ENCODE measurements at places on chromosomes 1 and 21.

- DNase-seq, result no peak
Measured at GRCh38 chr1:228117335-228117734, 8.2 kb upstream of the MRPL55 start.

DNA sequence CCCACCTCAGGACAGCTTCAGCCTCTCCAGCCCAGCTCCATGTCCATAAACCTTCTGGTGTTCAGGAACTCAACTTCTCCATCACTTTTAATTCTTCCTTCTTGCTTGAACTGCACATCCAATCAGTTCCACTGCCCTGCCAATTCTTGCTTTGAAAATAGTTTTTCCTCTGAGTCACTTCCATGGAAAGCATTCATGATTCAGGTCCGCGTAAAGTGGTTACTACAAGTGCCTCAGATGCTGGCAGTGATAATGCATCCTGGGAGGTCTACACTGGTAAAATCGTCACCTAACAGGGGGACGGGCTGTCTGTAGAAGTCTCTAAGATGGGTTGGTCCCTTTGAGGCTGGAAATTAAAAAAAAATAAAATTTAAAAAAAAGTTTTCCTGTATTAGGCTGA, 25.9 kb upstream of the RCAN1 start:
- peak; percentile 59 for DNase-seq

GRCh38 chr1:204806943-204807687, 63.5 kb upstream of the NFASC start:
- DNase-seq, result peak; percentile 44

DNA sequence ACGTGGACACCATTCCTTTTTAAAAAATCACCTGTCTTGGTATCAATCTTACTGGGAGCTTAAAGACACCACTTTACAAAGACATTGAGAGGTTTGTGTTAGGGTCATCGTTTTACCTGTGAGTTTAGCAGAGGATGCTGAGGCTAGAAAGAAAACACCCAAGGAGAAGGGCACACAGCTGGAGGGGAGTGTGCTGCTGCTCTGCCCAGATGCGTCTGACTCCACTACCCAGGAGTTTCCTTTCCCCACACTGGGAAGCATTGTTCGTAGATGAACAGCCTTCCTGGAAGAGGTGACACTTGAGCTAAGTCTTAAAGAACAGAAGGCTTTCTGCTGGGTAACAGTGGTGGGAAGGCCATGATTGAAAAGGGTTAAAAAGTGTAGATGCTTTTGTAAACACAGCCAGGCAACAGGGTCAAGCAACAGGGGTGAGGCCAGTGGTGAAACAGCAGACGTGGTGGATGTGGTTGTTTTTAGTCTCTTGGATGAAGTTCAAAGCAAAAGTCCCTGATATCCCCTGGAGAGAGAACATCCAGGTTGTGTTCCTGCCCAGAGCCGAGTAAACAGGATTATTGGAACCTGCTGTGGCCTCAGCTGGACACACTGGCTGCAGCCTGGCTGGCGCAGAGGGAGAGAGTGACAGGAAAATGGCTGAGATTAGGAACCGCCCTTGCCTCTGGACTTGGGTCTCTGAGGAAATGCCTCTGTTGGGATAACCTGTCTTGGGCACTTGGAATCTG, 198.6 kb upstream of the JUN start:
- DNase-seq, result peak; percentile 27

DNA sequence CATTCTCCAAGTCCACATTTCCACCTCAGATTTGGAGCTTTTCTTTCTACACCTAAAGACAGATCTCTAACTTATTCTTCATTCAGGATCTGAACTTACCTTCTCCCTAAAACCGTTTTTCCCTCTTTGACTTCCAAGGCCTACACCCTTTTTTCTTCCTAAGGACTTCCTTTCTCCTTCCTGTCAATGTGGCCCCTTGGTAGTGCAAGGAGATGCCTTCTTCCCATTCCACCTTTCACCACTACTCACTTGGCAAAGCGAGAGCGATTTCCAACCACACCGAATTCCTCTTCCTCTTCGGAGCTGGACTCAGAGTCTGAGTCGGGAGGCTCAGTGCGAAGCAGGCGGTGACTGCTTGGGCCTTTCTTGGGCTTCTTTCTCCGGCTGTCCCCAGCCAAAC, 1.3 kb downstream of the EFCAB14 start:
- no peak for DNase-seq

GRCh38 chr1:32388641-32389040, 5.6 kb downstream of the BSDC1 start:
- no peak for DNase-seq

DNA sequence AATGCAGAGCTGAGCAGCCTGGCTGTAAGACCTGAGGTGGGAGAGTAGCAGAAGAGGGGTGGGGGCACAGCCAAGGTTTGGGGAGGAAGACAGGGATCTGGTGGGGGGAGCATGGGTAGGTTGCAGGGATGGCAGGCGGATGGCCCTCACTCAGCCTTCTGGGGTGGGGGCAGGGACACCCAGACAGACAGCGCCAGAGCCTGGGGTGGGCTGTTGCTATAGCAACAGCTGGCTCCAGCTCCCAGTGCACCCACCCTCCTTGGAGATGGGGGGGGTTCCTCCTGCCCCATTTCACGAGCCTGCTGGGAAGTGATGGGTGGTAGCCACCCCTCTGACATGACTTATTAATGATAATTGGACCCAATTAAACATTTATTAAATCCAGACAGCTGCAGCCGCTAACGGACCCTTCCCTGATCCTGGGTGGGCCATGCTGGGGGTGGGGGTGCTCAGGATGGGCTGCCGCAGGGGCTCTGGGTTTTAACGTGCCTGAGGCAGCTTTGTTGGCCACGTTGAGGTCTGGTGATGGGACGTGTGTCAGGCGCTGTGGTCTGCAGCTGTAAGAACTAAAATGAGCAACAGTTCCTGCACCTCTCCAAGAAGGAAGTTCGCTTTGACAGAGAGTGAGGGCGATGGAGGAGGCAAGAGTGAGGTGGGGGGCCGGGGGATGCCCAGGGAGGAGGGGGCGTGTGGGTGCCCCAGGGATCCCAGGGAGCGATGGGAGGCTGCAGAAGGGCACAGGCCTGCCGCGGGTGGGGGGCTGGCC, 19.4 kb downstream of the AGRN start:
- DNase-seq, result no peak

DNA sequence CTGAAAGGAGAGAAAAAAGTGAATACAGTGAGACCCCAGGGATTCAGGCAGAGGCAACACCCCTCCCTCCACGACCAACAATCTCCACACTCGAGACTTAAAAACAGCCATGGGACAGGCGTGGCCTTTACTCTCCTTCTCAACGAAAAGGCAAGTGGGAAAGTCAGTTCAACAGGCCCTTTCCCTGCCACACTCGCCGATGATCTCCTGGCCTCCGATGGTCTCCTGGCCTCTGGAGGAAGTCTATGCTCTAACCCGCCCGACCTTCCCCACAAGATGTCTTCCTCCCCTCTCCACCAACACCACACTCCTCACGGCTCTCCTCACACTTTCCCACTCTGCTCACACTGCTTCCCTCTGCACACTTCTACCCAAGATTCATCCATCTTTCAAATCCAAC, 7.6 kb downstream of the PSMG1 start:
- DNase-seq, result no peak

DNA sequence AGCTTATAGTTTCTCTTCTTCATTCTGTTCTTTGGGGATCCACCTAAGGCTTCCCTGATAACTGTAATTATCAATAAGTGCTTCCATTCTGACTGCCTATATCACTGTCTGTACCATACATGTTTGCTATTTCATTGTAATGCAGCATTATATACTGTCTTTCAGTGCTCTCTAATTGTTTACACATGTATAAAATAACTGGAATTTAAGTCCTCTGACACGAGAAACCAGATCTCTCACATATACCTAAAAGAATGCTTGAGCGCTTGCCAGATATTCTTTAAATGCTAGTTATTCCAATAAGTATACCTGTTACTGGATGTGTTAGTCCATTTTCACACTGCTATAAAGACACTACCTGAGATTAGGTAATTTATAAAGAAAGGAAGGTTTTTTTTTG, 34.7 kb downstream of the CELF3 start:
- no peak for DNase-seq

GRCh38 chr1:33624261-33624990, 152.0 kb downstream of the ZSCAN20 start:
- DNase-seq, result no peak

DNA sequence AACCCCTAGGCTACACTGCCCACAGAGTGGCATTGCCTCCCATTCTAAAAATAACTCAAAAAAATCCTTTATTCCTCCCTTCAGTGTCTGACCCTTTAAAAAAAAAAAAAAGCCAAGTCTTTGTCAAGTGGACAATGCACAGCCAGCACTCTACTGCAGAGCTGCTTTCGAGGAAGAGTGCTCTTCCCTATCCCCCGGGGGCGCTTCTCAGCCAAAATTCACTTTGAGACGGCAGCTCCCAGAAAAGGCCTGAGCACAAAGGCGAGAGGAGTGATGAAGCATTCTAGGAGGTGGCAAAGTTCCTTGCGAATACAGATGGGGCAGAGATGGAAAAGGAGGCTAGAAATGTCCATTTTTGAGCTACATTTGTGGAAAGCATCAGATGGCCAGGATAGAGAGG, 23.3 kb downstream of the EPHA10 start:
- DNase-seq, result no peak

DNA sequence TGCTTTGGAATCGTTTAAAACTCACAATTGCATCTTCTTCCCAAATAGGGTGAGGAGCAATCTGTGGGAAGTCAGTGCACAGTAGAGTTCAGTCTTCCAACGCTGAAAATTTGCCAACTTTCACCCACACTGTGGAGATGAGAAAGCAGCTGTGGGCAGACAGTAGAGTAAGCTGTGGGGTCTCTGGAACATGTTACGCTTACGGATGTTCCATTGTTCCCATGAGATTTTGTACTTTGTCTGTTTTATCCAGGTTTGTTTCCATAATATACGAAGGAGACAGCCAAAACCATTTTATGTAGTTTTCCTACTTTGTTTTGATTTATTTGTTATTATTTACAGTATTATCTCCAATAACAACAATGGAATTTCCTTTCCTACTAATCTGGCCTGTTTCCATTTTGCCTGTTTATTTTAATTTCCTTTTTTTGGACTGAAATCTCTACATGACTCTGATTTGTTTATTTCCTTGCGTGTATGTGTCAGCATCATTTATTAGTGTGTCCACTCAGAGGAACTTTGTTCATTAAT, 65.1 kb upstream of the RGL1 start:
- DNase-seq, result peak; percentile 32

GRCh38 chr21:29487154-29487553, 188.4 kb downstream of the BACH1 start:
- DNase-seq, result no peak

GRCh38 chr1:228976316-228976715, 241.0 kb downstream of the RHOU start:
- DNase-seq, result no peak

DNA sequence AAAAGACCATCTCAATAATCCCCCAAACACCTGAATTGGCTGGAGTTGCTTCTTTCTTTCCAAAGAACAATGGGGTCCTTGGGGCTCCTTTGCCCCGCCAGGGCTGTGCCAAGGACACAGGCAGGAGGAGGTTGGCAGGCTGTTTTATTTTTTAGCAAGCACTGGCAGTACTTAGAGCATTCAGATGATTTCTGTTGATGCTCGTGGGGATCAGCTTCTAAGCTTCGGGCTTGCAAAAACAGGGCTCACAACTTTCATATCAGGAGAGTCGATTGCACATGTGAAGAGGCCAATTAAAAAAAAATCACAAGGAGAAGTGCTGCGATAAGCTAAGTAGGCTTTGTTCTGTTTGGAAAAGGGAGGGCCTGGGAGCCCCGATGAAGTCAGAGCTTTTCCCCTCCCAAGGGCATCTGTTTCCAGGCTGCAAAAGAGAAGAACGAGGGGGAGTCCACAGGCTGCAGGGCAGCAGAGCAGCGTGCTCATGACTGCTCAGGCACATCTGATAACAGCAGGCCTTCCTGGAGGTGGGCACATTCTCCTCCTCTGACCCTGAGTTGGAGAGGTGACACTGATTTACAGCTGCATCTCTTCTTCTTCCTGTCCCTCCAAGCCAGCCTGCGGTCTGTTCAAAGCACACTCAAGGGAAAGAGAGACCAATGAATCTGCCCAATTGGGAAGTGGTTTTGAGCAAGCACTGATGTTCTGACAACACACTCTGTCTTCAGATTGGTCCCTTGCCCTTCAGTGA, 27.3 kb upstream of the BCAR3 start:
- no peak for DNase-seq

DNA sequence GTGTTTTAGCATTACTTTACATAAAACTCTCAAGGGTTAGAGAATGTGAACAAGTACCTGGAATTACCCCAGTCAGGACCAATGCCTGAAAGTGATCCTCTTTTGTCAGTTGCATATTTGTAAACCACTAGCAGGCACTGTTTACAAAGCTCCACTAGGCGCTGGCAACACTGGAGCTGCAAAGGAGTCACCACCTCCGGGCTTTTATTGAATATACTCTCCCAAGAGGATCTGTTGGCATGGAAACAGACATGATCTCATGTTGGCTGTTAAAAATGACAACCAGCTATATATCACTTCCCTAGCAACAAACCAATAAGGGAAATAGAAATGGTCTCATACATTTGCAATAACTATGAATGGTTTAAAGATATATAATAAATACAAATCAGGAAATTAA, 116.0 kb downstream of the TTLL7 start:
- DNase-seq, result peak; percentile 74

GRCh38 chr1:8465692-8466091, 147.8 kb downstream of the SLC45A1 start:
- DNase-seq, result no peak

DNA sequence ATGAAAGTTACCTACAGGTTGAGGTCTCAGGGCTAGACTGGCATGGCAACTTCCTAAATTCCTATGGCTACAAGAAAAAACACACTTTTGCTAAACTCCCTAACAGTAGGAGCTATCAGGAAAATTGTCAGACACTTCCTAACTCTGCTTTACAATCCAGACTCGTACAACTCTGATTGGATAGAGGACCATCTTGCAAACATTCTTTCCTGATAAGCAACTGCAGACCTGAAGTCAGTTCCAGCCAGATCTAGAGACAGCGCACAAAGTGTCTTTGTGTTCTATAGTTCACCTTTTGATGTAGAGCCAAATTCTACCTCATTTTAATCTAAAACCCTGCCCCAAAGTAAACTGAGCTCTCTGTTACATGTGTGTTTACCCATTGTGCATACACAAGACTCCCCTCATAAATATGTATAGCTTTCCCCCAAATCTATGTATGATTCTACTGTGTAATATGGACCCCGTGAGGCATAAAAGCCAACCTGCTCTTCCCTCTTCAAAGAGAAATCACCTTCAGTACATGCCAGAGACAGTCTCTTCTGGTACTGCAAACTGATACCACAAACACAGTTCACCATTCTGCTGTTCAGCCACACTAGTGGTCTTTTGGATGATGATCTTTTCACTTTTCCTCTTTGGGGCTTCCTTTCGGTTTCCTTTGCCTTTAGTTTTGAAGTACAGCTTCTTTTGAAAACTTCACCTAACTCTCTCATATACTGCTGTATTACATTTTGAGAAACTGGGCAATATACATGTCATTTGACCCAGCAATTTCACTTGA, 21.7 kb downstream of the ZP4 start:
- DNase-seq, result no peak
